ENCODE measurements at places on chromosomes 6 and 20.

GRCh38 chr6:38831865-38832264 is 116.8 kb downstream of the DNAH8 start:
- no peak for DNase-seq

DNA sequence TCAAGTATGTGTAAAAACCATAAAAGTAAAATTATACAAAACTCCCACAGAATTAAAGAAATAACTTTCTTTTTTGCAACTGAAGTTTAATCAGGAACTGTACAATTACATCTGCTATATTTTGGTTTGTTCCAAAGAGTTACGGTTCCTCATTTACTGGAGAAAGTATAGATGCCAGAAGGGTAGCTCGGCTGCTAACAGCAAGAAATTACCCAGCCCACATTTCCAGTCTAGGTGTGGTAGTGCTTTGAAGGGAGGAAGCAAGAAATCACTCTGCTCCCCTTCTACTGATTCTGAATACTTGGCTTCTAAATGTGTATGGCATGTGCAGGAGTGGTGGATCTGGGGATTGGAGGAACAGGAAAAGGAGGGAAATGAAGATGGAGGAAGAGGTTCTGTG is 441.3 kb downstream of the CDC5L start:
- DNase-seq, result no peak

GRCh38 chr6:69162811-69163210 is 527.7 kb downstream of the ADGRB3 start:
- no peak for DNase-seq

- no peak for DNase-seq
Observed at GRCh38 chr20:11926292-11926998, 8.8 kb downstream of the BTBD3 start.

DNA sequence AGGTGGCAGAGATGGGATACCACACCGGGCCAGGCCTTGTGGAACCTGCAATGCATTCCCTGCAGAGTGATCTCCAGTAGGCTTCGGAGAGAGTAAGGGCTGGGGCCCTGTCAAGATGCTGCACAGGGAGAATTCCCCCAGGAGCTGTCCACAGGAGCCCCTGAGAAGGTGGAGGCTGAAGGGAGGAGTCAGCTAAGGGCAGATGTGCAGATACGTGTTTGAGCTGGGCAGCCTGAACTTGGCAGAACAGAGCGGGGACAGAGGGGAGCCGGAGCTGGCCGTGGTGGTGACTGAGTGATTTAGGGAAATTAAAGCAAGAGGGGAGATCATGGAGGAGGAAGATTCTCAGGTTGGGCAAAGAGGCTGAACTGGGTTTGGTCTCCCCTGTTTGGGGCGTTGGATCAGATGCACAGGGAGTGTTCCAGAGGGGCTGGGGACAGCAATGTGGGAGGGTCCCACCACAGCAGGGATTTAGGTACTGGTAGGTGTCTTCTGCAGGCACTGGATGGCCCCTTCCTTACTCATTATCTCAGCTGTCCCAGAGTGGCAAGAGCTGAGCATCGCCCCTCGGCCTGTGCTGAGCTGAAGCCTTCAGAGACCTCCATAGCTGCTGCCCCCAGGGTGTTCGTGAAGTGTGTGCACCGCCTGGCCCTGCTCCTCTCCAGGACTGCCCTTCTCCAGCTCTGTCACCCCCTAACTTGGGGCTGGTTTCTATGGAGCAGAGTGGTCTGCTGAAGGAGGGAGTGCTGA is 3.8 kb upstream of the NCR2 start:
- DNase-seq, result no peak

GRCh38 chr6:296151-297122 is 4.2 kb downstream of the DUSP22 start:
- DNase-seq, result peak; percentile 65

DNA sequence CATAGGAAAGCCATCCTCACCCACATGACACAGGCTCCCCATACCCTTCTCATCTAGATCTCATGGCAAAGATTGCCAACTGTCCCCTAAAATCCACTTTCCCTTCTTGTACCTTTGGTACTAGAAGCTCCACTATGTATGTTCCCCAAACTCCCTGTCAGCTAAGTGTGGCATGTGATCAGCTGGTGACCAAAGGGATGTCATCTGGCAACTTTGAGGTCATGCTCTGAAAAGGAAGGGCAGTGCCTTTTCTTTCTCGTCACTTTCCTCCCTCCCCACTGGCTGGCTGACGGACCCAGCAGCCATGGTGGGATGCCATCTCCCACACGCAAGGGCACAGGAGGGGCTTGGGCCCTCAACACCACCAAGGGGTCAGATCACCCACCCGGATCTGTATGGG is 23.8 kb upstream of the TAF8 start:
- no peak for DNase-seq

- DNase-seq, result no peak
Observed at GRCh38 chr20:17852323-17852722, 116.3 kb downstream of the SNX5 start.

DNA sequence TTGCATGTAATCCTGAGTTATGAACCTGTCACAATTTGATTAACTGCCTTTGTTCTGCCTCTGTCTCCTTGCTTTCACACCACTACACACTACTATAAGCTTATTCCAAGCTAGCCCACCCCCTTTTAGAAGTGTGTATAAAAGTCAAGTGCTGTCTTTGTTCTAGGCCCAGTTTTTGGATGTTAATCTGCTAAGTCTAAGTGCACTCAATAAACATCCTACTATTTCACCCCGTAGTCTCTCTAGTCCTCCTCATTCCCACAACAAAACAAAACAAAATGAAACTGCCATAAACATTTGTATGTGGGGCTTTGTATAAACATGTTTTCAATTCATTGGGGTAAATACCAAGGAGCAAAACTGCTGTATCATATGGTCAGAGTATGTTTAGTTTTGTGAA is 16.1 kb upstream of the SPACA1 start:
- no peak for DNase-seq

GRCh38 chr6:157542414-157543160 is 161.6 kb downstream of the ZDHHC14 start:
- no peak for DNase-seq

DNA sequence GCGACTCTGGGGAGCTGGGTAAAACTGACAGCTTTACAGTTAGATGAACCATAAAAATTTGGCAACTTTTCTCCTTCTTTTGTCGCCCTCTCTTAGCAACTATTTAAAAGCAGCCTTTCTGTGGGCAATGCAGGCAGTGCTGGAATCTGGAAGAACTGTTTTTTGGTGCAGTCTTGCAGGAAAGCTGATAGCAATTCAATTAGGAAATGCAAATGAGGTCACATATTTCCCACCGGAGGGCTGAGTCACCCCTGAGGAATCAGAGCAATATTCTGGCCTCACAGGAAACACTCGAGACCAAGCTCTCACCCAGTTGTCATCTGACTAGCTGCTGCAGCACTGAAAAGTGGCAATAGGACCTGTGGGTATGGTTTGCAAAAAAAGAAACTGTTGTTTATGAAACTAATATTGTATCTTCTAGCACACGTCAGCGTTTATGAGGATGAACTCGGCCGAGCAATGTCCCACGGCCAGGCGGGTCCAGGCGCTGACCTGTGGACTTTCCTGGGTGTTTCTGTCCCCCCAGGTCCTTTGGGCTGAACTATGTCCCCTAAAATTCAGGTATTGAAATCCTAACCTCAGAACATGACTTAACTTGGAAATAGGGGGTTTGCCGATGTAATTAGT is 312.3 kb downstream of the TAF4 start:
- no peak for DNase-seq

DNA sequence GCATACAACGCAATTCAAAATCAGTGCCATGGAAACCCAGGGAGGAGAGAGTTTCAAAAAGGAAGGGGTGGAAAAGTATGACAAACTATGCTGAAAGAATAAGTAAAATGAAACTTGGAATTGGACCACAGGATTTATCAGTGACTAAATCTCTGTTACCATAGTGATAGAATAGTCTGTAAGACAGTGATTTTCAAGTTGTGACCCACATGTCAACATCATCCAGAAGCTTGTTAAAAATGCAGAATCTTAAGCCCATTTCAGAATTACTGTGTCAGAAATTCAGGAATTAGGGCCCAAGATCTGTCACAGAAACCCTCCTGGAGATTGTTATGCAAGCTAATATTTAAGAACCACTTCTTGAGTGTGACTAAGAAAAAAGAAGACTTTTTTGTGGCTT is 417.7 kb upstream of the JAG1 start:
- no peak for DNase-seq

DNA sequence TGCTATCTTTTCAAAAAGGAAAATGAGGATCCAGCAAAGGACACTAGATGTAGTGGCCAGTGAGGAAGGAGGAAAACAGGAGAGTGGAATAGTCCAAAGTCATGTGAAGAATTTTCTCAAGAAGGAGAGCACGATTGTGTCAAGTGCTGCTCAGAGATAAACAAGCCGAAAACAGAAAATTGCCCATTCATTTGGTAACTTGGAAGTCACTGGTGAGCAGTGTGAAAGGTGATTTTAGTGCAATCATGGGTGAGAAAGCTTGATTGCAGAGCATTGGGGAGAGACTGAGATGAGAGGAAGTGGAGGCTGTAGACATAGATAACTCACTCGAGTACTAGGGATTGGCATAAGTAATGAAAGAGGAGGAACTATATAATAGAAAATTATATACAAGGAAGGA is 26.0 kb upstream of the PRDM1 start:
- no peak for DNase-seq

GRCh38 chr6:95574811-95575210 is 2.5 kb upstream of the MANEA start:
- DNase-seq, result no peak

DNA sequence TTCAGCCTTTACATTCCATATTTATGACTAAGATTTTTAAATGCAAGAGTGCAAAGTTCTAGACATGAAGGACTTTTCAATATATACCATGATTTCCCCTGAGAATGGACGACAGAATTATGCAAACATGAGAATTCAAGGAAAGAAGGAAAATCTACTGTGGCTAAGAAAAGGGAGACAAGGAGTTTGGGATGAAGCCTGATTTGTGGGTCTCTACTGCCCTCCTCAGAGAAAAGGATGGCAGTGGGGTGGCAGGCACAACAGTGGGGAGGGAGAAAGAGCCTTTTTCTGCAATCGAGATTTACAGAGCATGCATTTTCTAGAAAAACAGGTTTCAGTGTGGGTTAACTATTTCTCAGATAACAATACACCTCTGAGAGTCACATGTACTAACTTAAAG is 466.9 kb upstream of the NRSN1 start:
- DNase-seq, result no peak

DNA sequence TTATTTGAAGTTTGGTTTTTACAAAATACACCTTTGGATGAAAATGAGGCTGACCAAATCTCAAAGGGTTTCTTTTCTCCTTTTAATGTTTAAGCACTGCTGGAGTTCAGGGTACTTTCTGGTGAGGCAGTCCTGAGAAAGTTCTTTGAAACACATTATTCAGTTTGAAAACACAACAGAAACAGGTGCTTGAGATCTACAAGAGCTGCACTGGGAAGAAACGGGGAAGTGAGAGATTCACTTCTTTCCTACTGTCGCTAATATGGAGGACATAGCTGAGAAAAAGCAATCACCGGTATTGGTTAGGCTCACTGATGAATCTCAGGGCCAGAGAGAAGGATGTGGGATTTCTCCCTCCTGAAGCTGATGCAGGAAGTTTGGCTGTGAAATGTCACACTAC is 22.9 kb upstream of the TMEM170B start:
- DNase-seq, result no peak

DNA sequence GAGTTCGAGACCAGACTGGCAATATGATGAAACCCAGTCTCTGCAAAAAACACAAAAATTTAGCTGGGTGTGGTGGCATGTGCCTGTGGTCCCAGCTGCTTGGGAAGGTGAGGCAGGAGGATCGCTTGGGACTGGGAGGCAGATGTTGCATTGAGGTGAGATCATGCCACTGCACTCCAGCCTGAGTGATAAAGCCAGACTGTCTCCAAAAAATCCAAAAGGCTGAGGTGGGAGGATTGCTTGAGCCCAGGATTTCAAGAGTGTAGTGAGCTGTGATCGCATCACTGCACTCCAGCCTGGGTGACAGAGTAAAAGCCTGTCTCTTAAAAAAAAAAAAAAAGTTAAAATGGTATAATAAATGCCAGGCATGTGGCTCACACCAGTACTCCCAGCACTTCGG is 1.3 kb upstream of the PTCRA start:
- no peak for DNase-seq

DNA sequence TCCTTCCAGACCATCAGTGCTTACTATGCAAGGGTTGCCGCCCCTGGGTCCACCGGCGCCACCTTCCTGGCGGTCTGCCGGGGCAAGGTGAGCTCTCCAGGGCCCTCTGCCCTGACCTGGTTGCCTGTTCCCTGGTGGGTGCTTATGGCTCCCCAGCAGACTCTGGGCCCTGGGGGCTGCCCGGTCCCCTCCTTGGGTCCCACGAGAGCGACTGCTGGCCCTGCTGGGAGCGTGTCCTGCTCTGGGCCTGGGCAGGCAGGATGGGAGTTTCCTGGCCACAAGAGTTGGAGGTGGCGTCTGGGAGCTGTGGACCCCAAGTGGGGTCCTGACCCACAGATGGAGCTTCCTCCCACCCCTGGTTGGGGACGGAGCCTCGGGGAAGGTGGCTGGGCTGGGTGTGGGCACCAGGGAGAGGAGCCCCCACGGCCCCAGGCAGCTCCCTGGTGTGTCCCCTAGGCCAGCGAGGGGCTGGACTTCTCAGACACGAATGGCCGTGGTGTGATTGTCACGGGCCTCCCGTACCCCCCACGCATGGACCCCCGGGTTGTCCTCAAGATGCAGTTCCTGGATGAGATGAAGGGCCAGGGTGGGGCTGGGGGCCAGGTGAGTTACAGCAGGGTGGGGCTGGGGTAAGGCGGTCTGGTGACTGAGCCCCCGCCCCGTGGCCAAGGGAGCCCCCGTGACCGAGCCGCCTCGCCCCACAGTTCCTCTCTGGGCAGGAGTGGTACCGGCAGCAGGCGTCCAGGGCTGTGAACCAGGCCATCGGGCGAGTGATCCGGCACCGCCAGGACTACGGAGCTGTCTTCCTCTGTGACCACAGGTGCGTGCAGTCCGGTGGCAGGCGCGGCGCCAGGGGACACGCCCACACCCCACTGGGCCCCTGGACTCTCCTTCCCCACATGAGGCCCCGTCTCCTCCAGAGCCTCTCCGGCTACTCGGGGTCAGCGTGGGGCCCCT is 7.1 kb upstream of the TNFRSF6B start:
- no peak for DNase-seq

DNA sequence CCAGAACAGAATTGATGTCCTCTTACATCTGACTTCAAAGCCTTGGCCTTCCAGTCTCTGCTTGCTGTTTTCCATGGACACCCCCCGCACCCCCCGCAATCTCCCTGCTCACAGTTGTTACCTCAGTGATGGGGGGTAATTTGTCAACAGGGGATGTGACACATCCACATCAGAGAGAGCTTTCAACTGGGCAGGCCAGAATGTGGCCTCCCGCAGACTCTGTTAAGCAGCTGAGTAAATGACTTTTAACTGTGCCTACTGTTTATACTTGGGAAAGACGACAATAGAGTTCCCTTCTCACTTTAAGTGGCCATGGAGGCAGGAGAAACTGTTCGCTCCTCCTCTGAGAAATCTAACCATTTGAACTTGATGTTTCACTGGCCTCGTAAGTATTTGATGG is 51.0 kb downstream of the TXNDC5 start:
- no peak for DNase-seq

GRCh38 chr6:1868561-1869261 is 259.0 kb downstream of the FOXC1 start:
- no peak for DNase-seq

Measured in activated CD8-positive, alpha-beta memory T cell treated with anti-CD3 and anti-CD28 coated beads for 24 hours (primary cell).